CD4-positive, alpha-beta T cell treated with Interleukin-21 for 1 hour (primary cell): ENCODE measurements at places on chromosomes 2 and 18.

DNA sequence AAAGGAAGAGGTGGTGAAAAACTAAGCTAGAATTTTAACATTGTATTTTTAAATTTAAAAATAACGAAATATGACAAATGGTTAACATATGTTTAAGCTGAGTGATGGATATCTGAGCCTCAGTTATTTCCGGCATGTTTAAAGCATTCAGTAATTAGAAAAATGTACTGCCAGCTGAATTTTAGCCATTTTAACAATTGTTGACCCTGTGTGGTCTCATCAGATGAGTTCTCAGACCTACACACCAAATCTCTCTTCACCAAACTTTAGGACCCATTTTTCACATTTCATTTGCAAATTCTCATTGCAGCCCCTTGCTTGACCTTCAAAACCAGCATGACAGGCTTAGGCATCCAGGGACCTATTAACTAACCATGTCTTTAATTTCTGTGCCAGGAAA is 91.5 kb upstream of the RGPD4 start:
- DNase-seq = no peak

DNA sequence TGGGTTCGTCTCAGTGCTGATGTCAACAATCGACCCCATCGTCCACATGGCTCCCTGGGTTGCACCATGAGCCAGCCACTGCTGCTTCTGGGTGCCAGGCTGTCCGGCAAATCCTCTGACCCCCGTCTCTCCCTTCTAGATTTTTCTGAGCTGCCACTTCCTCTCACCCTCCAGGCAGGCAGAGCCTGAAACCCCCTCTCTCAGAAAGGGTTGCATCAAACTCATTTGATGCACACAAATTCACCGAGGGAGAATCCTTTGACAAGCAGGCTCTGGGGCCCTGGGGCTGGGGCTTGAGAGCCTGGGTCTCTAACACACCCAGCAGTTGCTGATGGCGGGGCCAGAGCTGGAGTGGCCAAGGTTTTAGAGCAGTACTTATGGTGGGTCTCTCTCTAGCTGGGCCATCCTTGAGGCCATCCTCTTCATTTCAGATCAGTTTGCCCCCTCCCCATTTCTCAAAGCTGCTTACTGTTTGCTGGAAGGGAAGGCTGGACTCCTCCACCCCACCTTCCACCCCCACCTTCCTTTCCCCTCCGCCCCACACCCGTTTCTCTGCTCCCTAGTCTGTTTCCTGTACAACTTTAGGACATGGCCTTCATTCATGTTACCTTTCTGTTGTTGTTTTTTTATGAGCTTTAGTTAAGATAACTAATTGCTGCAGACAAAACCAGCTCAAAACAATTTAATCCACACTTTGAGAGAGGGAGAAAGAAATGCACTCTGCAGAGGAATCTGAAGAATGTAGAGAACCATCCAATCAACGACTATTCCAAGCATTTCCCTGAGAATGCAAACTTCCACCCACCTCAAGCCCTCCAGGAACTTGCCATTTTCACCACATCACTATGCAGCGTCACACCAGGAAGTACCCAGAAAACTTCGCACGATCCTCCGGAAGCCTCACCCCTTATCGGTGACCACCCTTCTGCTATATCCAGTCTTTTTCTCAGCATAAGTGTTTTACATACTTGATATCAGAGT is 69.5 kb downstream of the ARL4C start:
- peak; percentile 42 for DNase-seq

- no peak for DNase-seq
These were observed 14.7 kb downstream of the NIFK start for GRCh38 chr2:121721926-121722325.

DNA sequence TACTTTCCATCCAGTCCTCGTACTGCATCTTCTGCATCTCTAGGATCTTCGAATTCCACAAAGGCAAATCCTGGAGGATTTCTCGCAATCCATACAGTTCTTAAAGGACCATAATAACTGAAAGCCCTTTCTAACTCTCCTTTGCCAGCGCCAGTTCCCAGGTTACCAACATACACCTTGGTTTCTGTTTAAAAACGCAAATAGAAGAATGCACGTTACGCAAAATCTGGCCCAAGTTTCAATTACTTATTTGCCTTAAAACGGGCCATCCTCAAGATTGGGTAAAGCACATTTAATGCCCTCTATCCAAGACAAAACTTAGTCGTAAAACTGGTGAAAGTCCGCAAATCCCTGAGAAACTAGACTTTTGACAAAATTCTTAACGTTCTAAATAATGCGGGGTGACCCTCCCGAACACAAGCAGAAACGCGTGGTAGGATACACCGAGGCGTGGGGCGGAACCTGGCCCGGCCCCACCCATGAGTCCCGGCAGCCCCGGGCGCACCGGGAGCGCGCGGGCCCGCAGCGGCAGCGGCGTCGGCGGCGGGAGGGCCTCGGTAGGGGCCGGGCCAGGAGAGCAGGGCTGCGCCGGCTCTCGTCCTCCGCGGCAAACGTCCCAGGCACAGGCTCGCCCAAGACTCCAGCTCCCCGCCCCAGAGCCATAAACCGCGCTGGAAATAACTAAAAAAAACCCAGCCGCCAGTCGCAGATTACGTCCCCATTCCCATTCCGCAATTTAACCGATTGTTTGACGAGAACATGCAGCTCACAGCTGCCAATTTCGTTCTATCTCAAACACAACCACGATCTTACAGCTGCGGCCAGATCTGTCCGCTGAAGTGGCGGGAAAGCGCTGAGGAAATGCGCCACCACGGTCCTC is 910 bp downstream of the SRSF7 start:
- DNase-seq = peak; percentile 66

GRCh38 chr2:12675352-12675795 is 41.4 kb upstream of the TRIB2 start:
- no peak for DNase-seq

- peak; percentile 65 for DNase-seq
These were observed 62.5 kb downstream of the DHRS9 start for GRCh38 chr2:169131587-169132512.

- DNase-seq = no peak
These were observed 23.3 kb downstream of the SPTBN1 start for GRCh38 chr2:54479424-54479823.

DNA sequence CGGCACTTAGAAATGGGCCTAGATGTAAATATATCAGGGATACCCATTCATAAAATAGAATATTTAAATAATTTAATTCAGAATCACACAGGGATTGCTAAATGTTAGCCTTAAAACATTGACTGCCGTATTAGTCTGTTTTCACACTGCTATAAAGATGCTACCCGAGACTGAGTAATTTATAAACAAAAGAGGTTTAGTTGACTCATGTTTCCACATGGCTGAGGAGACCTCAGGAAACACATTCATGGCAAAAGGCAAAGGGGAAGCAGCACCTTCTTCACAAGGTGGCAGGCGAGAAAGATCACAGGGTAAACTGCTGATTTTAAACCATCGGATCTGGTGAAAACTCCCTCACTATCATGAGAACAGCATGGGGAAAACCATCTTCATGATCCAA is 223.6 kb upstream of the GULP1 start:
- DNase-seq = no peak

DNA sequence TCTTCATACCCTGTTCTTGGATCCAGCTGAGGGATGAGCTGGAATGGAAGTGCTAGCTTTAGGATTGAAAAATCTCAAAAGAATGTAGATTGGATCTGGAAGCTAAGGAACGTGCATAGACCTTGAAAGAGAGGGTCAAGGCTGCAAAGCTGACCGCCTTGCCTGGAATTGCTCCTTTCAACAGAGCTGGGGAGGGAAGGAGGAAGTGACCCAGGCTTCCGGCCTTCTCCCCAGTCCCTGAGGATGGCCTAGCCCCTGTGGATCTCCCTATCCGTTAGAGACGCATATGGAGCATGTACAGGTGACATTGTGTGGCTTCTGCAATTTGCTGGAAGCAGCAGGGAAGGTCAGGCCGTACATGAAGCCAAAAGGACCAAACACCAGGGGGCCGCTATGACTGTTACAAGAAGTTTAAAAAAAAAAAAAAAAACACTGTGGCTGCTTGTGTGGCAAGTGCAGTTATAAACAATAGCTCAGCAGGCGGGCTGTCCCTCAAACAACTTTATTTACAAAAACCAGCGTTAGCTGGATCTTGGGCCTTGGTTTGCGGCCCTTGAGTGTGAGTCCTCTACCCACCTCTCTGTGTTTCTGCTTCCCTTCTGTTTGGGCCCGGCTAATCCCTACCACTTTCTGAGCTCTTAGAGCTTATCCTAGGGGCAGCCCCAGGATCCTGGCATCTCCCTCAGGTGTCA is 227.6 kb downstream of the SEPTIN10 start:
- DNase-seq = no peak

GRCh38 chr2:8549273-8549922 is 132.5 kb upstream of the ID2 start:
- no peak for DNase-seq
